ENCODE measurements at places on chromosomes 13 and 19.
A peak's percentile ranks its signal among the peaks of the same experiment; 100 is the strongest.

GRCh38 chr19:52748336-52748950 lies 13.6 kb upstream of the ZNF611 start:
- H3K4me1 ChIP-seq = peaks cover 23% of the 10 kb centered on the region
- H3K27ac ChIP-seq = no peak overlapping the region
- H3K27me3 ChIP-seq = no peaks in the 10 kb centered on the region
- no peak for DNase-seq
- H3K36me3 ChIP-seq = no peaks in the 10 kb centered on the region

DNA sequence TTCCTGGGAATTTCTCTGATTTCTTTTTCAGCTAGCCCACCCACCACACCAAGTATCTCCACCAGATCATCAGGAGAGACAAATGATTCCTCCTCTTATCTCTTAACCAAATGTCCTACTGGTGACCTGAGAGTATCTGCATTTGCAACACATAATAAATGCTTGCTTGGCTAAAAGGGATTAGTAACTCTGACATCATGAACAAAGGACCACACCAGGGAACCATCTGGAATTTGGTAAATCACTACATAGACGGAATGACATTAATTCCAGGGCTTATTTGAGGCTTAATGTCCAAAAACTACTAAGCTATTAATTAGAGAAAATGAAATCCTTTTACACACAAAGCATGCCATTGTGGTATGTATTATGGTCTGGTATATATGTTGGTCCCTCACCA lies 139.0 kb downstream of the RAP2A start:
- H3K36me3 ChIP-seq = no peaks in the 10 kb centered on the region
- H3K27ac ChIP-seq = no peak overlapping the region
- H3K27me3 ChIP-seq = no peaks in the 10 kb centered on the region
- H3K4me1 ChIP-seq = no peaks in the 10 kb centered on the region

GRCh38 chr13:72561791-72562190 lies 165.6 kb downstream of the MZT1 start:
- H3K27me3 ChIP-seq = no peaks in the 10 kb centered on the region
- no peak for DNase-seq
- no peaks in the 10 kb centered on the region for H3K36me3 ChIP-seq
- H3K4me3 ChIP-seq = no peak overlapping the region
- H3K4me1 ChIP-seq = no peaks in the 10 kb centered on the region
- no peak overlapping the region for H3K27ac ChIP-seq

DNA sequence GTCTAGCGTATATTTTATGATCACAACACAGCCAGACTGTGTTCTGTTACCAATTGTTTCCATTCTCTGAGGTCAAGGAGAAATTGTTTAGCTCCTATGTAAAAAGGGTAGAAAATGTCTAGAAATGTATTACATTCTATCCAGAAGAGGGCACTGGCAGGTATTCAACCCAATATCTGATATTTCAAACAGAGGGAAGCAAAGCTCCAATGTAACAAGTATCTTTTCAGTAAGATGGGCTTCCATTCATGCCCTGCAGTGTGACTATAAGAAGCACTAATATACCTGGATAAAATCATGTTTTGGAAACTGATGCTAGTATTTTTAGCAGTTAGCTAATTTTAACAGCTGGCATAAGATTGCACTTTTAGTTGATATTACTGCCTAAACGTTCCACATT lies 312.7 kb downstream of the FGF14 start:
- H3K4me3 ChIP-seq = no peak overlapping the region
- H3K4me1 ChIP-seq = no peaks in the 10 kb centered on the region
- H3K36me3 ChIP-seq = no peaks in the 10 kb centered on the region

- H3K27me3 ChIP-seq = peaks cover 51% of the 10 kb centered on the region
- no peak overlapping the region for H3K4me3 ChIP-seq
- H3K36me3 ChIP-seq = no peaks in the 10 kb centered on the region
- H3K27ac ChIP-seq = no peak overlapping the region
- H3K4me1 ChIP-seq = no peaks in the 10 kb centered on the region
Measured at GRCh38 chr13:97174638-97175037, 47.5 kb upstream of the MBNL2 start.

DNA sequence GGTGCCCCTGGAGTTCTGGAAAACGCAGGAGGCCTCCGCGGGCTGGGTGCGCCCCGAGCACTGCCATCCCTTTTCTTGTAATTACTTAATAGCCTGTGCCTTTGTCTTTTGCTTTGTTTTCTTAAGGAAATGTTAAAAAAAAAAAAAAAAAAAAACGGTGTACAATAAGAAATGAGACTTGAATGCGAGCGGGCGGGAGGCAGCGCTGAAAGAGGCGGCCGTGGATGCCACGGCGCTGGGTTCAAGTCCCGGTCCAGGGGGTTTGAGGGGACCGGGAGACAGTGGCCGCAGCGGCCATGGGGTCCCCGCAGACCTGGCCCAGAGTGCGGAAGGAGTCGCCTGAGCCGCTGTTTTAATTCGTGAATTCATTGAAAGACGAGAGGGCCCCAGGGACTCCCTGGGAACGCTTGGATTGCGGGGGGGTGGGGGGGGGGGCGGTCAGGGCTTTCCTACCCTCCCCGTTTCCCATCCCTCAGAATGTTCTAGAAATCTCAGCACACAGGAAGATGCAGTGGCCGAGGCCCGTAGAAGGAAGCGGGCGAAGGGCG lies 349.2 kb upstream of the ARGLU1 start:
- no peak for DNase-seq
- H3K27me3 ChIP-seq = peaks cover 16% of the 10 kb centered on the region
- no peaks in the 10 kb centered on the region for H3K4me1 ChIP-seq
- peak overlapping the region; percentile 67 for H3K4me3 ChIP-seq
- no peak overlapping the region for H3K27ac ChIP-seq
- no peaks in the 10 kb centered on the region for H3K36me3 ChIP-seq

GRCh38 chr13:47546391-47547225 lies 454.5 kb downstream of the SUCLA2 start:
- no peaks in the 10 kb centered on the region for H3K27me3 ChIP-seq
- DNase-seq = no peak
- H3K36me3 ChIP-seq = no peaks in the 10 kb centered on the region
- no peak overlapping the region for H3K4me3 ChIP-seq
- H3K4me1 ChIP-seq = no peaks in the 10 kb centered on the region

DNA sequence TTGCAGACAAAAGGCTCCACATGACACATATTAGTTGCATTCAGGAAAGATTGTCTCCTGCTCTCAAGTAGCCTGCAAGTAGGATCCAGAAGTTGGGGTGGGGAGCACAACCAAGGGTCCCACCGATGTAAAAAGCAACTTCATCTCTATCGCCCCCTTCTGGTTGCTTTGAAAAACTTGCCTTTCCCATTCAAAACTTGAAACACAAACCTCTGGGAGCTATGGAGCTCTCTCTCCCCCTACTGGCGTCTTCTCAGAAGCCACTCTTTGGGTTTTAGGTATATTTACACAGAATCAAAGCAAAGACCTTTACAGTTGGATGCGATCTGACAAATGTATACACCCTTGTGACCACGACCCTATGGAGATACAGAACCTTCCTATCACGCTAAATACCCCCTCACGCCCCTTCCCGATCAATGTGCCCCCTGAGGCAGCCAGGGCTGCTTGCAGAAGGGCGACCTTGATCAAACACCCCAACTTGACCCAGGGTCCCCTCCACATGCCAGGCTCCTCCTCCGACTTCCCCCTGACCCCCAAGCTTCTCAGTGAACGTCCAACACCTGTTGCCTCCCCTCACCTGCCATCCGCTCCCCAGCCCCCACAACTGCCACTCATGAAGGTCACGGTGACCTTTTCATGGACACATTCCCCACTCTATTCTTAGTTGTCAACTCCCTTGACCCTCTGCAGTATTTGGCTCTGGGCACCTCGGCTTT lies 10.1 kb downstream of the NOSIP start:
- no peak for DNase-seq
- H3K27ac ChIP-seq = peak overlapping the region; percentile 46
- no peaks in the 10 kb centered on the region for H3K27me3 ChIP-seq
- peak overlapping the region; percentile 53 for H3K4me3 ChIP-seq
- H3K36me3 ChIP-seq = no peaks in the 10 kb centered on the region

DNA sequence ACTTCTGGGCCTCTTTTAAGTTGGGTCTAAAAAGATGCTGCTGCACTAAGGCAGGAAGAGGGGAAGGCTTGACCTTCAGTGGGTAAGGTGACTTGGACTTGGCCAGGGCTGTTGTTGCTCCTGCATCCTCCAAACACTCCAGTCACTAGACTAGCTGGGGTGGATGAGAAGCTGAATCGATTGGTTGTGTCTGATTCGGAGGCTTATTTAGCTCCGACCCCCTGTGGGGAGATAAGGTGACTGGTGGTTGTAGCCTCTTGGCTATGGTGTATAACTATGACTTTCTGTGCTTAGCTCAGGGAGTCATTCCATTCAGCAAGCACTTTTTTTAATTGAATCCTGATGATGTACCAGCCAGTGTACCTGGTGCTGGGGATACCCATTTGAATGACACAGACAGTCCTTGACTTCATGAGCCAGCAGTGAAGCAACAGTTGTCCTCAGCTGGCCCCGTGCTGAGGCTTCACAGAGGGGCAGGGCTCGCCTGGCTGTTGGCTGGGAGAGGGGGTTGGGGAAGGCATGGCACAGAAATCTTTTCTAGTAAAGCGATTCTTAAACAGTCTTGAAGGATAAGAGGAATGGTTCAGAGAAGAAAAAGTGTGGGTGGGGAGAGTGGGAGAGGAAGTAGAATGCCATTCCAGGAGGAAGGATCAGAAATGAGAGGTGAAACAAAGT lies 9.9 kb downstream of the PCDH8 start:
- DNase-seq = no peak
- no peaks in the 10 kb centered on the region for H3K4me1 ChIP-seq
- H3K36me3 ChIP-seq = no peaks in the 10 kb centered on the region
- H3K27ac ChIP-seq = no peak overlapping the region

GRCh38 chr19:45110851-45111266 lies 17.9 kb downstream of the PPP1R37 start:
- no peak for DNase-seq
- peaks cover 3% of the 10 kb centered on the region for H3K4me1 ChIP-seq
- H3K27ac ChIP-seq = no peak overlapping the region
- H3K4me3 ChIP-seq = no peak overlapping the region
- H3K27me3 ChIP-seq = no peaks in the 10 kb centered on the region
- no peaks in the 10 kb centered on the region for H3K36me3 ChIP-seq

GRCh38 chr13:41060724-41061074 lies 610 bp upstream of the WBP4 start:
- peak overlapping the region; percentile 97 for H3K4me3 ChIP-seq
- no peaks in the 10 kb centered on the region for H3K36me3 ChIP-seq
- H3K27me3 ChIP-seq = no peaks in the 10 kb centered on the region
- H3K27ac ChIP-seq = peak overlapping the region; percentile 97

DNA sequence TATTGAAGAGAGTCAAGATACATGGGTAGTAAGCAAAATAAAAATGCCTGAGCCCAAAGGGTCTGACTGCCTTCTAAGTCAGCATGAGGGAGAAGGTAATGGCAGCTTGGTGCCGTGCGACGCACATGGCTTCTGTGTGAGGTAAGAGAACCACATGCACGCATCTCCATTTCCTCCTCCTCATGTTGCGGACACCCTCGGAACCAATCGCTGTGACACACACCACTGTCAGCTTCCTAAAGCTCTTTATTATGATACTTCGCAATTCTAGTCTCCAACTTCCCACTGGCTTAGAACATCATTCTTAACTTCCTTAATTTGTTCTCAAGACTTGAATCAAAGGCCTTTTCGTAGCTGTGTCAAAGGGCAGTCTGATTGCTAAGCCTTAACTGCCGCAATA lies 170.1 kb downstream of the OXGR1 start:
- no peaks in the 10 kb centered on the region for H3K4me1 ChIP-seq
- H3K27ac ChIP-seq = no peak overlapping the region

DNA sequence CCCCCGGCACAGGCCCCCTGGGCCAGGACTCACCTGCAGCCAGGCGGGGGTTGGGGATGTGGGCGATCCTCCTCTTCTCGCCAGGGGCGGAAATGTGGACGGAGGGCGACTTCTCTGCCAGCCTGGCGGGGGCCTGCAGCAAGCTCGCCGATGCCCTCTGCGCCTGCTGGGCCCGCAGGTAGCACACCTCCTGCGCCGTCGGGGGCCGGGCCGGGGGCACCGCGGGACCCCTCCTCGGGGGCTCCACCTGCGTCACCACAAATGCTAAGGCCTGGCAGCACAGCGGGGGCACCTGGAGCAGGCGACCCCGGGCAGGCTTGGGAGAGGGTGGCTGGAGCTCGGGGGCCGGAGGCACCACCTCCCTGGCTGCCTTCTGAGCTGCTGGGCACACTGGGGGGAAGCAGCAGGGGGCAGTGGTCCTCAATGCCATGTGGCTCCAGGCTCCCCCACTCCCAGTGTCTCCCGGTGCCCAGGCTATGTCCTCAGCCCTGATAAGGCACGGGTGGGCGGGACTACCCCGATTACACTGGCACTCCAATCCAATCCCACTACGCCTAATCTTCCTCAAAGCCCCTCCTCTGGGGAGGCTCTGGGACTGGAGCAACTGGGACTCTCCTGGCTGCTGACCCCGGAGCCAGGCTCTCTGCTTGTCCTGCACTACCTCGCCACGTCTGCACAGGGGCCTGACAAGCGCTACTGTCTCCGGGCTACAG lies 11.6 kb upstream of the ATP8B3 start:
- DNase-seq = no peak
- no peaks in the 10 kb centered on the region for H3K36me3 ChIP-seq
- H3K27ac ChIP-seq = no peak overlapping the region

DNA sequence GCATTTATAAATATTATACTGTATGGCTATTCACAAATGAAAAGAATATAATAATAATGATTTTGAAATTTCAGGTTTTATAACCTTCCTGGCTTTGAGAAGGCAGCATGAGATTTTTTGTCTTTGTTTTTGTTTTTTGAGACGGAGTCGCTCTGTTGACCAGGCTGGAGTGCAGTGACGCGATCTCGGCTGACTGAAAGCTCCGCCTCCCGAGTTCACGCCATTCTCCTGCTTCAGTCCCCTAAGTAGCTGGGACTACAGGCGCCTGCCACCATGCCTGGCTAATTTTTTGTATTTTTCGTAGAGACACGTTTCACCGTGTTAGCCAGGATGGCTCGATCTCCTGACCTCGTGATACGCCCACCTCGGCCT lies 64.1 kb downstream of the ZNF429 start:
- DNase-seq = peak; percentile 80
- no peaks in the 10 kb centered on the region for H3K27me3 ChIP-seq
- H3K4me1 ChIP-seq = peaks cover 22% of the 10 kb centered on the region

- peak overlapping the region; percentile 82 for H3K4me3 ChIP-seq
- no peaks in the 10 kb centered on the region for H3K36me3 ChIP-seq
- H3K27me3 ChIP-seq = no peaks in the 10 kb centered on the region
- peak overlapping the region; percentile 73 for H3K27ac ChIP-seq
Measured at GRCh38 chr19:45439569-45440258, 16.0 kb upstream of the ERCC1 start.

- peak overlapping the region; percentile 97 for H3K4me3 ChIP-seq
- no peak for DNase-seq
- peak overlapping the region; percentile 100 for H3K27ac ChIP-seq
- H3K4me1 ChIP-seq = peaks cover 27% of the 10 kb centered on the region
- no peaks in the 10 kb centered on the region for H3K27me3 ChIP-seq
- H3K36me3 ChIP-seq = no peaks in the 10 kb centered on the region
Measured at GRCh38 chr13:32316501-32316900, 1.2 kb downstream of the BRCA2 start.

DNA sequence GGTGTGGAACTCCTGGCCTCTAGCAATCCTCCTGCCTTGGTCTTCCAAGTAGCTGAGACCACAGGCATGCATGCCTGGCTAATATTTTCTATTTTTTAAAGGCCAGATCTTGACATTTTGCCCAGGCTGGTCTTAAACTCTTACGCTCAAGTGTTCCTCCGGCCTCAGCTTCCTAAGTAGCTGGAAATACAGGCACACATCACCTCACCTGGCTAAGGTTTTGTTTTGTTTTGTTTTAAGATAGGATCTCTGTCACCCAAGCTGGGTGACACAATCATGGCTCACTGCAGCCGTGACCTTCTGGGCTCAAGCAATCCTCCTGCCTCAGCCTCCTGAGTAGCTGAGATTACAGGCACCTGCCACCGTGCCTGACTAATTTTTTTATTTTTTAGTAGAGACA lies 5.5 kb upstream of the RLN3 start:
- peak overlapping the region; percentile 58 for H3K27ac ChIP-seq
- peaks cover 4% of the 10 kb centered on the region for H3K4me1 ChIP-seq
- H3K27me3 ChIP-seq = no peaks in the 10 kb centered on the region
- no peaks in the 10 kb centered on the region for H3K36me3 ChIP-seq
- DNase-seq = no peak
- no peak overlapping the region for H3K4me3 ChIP-seq

Data from natural killer cell treated with Interleukin-12 subunit alpha and Interleukin-12 subunit beta and Interleukin-15 and Interleukin-18, amount 100 ng/mL, for 72 hours (primary cell).